ENCODE measurements at places on chromosomes 7 and 10.

GRCh38 chr10:90047243-90047729 lies 345.9 kb downstream of the KIF20B start:
- no peak for DNase-seq

DNA sequence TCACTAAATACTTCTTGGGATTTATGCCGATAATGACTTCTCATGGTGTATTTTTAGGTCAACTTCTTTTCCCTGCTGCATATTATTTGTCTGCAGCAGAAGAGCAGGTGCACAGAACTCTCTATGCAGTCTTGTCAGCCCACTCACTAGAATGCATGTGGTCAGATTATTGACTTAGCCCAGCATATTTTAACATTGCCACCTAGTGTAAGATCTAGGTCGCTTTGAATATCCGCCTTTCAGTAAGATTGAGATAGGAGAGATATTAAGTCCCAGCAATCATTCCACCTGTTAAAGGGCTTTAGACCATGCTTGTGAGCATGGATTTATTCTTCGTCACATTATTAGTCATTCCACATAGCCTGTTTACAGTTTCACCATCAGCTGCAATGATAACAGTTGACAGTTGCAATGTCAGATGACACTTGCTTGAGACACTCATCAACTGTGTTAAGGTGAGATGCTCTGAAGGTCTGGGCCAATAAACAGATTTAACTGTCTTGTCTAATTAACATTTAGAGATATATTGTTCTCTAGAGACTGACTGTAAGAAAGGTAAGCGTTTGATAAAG lies 491.7 kb downstream of the ARL4A start:
- DNase-seq: no peak

DNA sequence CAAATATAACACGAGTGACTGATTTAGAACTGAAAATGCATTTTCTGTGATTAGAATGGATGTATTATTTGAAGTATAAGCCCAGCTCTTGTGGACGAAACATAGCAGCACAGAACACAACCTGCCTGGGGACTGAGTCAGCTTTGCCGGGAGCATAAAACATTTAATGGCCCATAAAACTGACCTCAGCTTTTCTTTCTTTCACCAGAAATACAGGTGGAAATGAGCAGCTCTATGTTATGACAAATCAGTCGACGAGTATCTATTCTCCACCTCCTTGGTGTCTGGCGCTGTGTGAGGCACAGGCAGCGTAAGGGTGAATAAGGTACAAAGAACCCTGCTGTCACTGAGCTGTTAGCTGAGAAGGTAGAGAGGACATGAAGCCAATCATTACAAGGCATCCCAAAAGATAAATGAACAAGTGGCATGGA lies 471.6 kb upstream of the AKR1E2 start:
- no peak for DNase-seq

DNA sequence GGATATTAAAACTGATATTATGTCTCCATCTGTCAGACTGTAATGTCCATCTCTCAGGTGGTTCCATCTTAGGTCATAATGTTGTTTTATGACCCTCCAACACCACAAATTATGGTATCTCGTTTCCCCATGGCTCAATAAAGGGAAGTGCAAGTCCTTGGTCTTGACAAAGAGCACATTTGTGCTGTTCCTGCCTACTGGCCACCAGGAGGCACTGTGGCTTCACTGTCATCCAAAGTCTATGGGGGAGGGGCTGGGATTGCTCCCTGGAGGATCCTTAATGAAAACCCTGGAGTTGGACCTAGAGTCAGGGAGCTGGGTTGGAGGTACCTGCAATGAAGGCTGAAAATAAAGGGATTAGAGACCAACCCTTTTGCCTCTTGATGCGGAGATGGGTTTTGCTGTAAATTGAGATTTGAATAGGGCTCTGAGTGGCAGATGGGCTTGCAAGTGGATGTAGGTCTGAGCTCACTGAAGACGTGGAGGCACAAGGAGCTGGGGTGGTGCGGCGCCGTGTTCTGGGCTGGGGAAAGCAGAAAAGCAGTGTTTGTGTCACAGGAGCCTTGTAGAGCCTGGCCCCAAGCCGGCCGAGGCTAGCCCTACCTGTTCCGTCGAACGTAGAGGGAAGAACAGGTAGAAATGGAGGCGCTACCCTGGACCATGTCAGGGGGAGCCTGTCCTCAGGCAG lies 180.5 kb upstream of the PRSS58 start:
- DNase-seq: no peak

DNA sequence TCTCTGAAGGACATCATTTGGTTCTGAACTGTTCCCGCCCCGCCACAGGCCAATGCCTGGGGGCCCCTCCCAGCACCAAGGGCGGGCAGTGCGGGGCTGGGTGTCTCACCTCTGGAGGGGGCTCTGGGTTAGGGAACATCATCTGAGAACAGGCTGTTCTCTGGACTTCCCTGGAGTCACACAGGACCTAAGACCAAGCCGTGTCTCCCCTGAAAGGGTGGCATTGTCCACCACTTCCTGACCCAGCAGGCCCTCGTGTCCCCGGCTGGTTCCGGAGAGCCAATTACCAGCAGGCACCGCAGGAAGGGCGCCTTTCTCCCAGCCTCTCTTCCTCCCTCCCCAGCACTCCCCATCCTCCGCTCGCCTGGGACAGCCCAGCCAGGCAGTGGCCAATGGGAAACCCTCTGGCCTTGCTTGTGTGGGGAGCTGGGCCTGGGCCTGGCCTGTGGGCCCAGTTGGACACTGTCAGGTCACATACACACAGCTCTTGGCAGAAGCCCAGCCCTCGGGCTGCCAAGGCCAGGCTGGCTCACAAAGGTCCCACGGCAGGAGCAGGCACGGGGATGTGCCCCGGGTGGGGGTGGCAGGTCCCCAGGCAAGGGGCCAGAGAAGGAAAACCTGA lies 119.5 kb downstream of the SPDYE5 start:
- DNase-seq: no peak

DNA sequence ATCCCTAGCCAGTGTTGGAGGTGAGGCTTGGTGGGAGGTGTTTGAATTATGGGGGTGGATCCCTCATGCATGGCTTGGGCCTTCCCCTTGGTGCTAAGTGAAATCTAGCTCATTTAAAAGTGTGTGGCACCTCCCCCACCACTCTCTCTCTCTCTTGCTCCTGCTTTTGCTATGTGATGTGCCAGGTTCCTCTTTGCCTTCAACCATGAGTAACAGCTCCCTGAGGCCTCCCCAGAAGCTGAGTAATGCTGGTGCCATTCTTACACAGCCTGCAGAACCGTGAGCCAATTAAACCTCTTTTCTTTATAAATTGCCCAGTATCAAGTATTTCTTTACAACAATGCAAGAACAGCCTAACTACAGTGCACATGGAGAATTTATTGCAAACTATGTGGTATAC lies 188.8 kb upstream of the POT1 start:
- no peak for DNase-seq

DNA sequence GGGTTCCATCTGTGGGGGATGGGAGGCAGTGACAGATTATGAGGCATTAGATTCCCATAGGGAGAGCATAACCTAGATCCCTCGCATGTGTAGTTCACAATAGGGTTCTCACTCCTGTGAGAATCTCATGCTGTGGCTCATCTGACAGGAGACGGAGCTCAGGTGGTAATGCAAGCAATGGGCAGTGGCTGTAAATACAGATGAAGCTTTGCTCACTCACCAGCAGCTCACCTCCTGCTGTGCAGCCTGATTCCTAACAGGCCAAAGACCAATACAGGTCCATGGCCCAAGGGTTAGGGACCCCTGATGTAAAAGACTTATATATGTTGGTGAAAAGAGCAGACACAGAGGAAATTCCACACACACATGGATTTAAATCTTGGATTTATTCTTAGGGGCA lies 370.2 kb downstream of the NRG3 start:
- DNase-seq: no peak

GRCh38 chr7:121966276-121966934 lies 93.4 kb downstream of the PTPRZ1 start:
- DNase-seq: no peak

- DNase-seq: no peak
Measured at GRCh38 chr7:43105521-43106120, 6.8 kb upstream of the HECW1 start.

DNA sequence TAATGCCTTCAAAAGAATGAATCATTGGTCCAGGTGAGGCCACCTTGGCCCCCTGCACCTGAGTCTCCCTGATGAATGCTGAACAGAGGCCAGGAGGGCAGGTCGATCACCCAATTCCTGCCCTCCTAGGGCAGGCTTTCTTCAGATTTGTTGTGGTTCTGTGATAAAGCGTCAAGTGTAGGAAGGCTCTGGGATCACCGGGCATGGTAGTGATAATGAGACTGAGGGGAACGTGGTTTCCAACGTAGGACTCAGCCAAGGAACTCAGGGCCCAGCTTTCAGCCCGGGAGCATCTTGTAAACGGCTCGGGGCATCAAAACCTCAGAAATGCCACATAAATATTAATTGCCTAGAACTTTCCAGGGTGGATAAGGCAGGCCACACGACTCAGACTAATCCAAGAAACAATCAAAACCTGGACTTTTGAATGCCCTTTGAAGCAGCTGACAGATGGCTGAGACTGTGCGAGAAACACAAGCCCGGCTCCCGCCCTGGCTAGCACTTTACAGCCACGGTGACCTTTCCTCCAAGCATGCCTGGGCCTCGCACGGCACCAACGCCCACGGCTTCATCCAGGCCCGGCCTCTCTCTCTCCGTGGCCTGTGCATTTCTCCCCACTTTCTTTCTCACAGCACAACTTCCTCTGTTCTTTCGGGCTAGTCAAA lies 239.3 kb upstream of the GRB10 start:
- DNase-seq: no peak

- DNase-seq: no peak
Measured at GRCh38 chr10:44352316-44353127, 32.4 kb downstream of the CXCL12 start.

GRCh38 chr10:109894516-109894915 lies 28.8 kb downstream of the XPNPEP1 start:
- no peak for DNase-seq

GRCh38 chr10:7475046-7475911 lies 64.4 kb upstream of the SFMBT2 start:
- no peak for DNase-seq

GRCh38 chr10:123043409-123043925 lies 34.7 kb downstream of the ACADSB start:
- peak; percentile 46 for DNase-seq

GRCh38 chr7:102129636-102130370 lies 156.9 kb upstream of the SH2B2 start:
- DNase-seq: no peak

DNA sequence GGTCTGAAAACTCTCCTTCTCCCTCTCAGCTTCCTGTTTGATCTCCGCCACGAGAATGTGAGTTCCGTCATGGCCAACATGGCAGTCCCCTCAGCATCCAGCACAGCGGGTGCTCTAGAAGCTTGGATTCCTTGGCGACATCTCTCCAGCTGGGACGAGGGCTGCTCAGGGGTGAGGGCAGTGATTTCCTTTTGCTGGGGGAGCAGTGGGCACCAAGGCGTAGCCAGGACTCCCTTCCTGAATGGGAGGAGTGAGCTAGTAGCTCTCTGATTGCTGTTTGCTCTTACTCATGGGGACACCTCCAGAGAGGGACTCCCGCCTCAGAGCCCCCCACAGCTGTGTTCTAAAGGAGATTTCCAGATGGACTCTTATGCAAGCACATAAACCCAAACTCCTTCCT lies 28.8 kb upstream of the CTBP2 start:
- no peak for DNase-seq

DNA sequence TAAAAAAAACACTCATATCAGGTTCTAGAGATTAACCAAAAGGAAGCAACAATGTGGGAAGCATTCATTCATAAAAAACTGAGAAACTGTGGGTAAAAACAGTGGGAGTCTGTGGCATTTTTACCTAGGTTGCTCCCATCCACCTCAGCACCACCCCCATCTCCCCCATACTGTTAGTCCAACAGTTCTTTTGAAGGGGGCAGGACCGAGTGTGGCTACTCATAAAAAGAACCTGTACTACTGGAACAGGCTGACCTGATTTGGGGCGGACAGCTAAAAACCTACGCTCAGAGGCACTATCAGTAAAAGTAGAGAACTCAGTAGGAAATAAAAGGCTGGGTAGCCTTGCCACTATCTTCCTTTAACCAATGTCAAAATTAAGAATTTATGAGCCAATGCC lies 84.5 kb downstream of the DPY19L1 start:
- DNase-seq: no peak

GRCh38 chr10:108392286-108392685 lies 1227.8 kb upstream of the SORCS1 start:
- DNase-seq: no peak

GRCh38 chr10:96395931-96396877 lies 37.4 kb upstream of the OPALIN start:
- peak; percentile 63 for DNase-seq

DNA sequence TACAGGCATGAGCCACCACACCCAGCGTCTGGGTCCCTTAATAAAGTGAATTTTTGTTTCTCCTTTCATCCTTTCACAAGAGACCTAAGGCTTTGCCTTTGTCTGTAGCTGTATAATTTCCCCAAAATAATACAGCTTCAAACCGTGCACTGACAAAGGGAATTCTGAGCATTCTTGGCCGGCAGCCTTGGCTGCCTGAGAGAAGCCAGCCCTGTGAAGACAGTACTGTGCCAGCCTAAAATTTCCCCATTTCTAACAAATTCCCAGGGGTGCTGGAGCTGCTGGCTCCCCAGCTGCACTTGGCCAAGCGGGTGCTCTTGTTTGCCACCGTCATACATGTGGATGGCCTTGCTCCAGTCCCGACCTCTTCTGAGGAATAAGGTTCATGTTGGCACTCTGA lies 106.2 kb downstream of the ZMYND11 start:
- no peak for DNase-seq

- DNase-seq: no peak
Measured at GRCh38 chr10:67783606-67784294, 54.2 kb downstream of the DNAJC12 start.

GRCh38 chr7:149456506-149457421 lies 4.1 kb downstream of the ZNF777 start:
- DNase-seq: no peak
